ENCODE measurements at places on chromosomes 12 and 14. TPM values are rescaled to one million over a fixed set of nuclear protein-coding genes. Genes with fewer than 3 reads are reported as not detected.

DNA sequence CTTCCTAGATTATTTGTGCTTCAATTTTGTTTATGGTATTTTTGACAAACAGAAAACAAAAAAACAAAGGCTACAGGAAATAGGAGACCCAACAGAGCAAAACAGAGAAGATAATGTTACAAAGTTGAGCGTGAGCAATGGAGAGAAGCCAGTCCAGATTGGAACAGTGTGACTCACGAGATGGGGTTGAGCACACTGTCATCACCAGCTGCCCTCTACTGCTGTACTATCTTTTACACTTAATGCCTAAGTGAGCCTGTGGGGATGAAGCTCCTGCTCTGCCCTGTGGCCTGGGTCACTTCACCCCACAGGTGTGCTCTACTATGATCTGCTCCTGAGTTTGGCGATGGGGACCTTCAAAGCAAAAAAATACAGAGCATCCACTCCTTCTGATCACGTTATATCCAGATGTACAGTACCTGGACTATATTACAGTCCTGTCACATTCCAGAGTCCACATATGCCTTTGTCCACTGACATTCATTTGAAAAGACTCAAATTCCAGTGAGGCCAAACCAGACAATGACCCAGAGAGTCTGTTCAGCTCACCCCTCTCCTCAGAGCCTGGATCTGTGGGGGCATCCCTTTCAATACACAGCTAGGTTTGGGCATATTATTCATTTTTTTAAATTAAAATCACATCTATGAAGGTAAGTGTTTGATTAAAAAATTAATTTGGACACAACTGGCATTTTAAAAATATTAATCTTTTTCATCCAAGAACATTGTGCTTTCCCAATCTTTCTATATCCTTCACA, 4.4 kb downstream of the IPO8 start:
- DNase-seq, result no peak

INSM2 gene
- not detected for total RNA-seq

EAPP gene
- total RNA-seq, result 35.2 TPM

SLC25A29 gene
- 37.0 TPM for total RNA-seq

GRCh38 chr12:114414866-114415524, 9.1 kb upstream of the TBX5 start:
- no peak for DNase-seq

GRCh38 chr12:28057856-28058615, 85.5 kb upstream of the PTHLH start:
- no peak for DNase-seq

- DNase-seq, result no peak
Observed at GRCh38 chr14:97581016-97581415, 783.8 kb downstream of the VRK1 start.
